ENCODE measurements at places on chromosomes 3 and 15.

DNA sequence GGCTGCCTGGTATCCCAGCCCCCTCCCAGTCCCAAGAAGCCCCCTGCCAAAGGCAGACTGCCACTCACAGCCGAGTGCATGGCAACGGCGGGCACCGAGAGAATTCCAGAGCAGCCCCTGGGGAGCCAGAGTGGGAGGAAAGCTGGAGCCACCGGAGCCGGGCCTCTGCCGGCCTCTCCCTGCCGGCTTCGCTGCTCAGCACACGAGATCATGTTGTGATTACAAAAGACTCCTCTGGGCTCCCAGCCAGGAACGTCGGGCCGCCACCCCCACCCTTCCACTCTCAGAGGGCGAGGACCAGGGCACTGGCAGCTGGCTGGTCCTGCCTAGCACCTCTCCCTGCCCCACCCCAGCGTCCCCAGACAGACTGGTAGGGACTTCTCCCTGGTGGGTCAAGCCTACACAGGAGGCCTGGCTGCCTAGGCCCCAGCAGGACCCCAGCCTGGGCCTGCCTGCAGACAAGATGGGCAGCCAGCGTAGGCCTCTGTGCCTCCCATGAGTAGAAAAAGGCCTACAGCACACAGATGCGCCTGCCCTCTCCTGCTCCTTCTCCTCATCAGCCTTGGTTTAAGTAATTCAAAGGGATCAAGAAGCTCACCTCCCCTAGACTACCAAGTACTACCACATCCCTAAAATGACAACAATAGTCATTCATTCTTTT is at the start of gene CCDC9B:
CCDC9B (minus strand) TSS at position 200 of the 661 bp plus-strand sequence; CDS start at position 80, 120 bp downstream.
- DNase-seq, result no peak

- no peak for DNase-seq
Observed at GRCh38 chr3:188792793-188793192, 379.0 kb upstream of the TPRG1 start.

DNA sequence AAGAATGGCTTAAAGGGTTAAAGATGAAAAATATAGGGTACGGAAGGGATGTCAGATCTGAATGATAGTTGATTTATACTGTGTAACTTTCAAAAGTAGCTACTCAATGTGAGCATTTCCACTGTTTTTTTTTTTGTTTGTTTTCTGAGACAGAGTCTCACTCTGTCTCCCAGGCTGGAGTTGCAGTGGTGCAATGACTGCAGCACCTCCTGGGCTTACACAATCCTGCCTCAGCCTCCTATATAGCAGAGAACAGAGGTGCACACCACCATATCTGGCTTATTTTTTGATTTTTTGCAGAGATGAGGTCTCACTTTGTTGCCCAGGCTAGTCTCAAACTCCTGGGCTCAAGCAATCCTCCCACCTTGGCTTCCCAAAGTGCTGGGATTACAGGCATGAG is 9.9 kb upstream of the PXK start:
- DNase-seq, result no peak

GRCh38 chr3:129658110-129658843 is 51.8 kb upstream of the PLXND1 start:
- no peak for DNase-seq

DNA sequence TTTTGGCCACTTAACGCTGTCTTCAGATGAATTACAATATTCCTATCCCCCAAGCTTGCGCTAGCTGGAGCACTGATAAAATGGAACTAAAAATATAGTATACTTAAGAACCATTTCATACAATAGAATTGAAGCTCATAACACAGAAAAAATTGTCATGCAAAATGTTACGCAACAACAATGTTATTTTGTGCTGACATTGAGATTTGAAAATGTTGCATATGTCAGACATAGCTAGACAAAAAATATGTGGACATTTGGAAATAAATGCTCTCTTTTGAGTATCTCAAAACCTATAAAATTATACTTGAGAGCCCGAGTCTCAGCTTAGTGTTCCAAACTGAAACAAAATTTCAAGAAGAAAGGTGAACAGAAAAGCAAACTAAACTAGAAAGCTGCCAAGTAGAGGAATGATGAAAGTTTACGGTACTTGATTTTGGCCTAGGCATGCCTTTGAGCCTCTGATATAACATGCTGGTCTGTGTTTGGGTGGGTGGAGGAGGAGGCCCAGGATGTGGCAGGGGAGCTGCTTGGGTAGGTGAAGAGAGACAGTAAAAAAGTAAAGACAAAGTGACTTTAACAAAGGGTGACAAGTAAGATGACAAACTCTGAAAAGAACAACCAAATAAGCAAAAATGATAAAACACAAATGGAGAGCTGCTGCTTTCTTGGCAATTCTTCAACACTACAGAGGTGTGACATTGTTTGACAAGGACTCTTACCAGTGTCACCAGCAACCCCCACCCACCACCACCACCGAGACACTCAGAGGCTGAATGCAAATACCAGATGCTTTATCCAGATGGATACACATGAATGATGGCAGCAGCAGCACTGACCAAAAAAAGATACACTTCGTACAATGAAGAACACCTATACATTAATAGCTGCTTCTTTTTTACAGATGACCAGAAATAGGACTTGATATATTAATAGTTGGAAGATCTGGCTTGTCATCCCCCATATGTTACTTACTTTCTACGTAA is 129.3 kb upstream of the FEZF2 start:
- DNase-seq, result no peak

DNA sequence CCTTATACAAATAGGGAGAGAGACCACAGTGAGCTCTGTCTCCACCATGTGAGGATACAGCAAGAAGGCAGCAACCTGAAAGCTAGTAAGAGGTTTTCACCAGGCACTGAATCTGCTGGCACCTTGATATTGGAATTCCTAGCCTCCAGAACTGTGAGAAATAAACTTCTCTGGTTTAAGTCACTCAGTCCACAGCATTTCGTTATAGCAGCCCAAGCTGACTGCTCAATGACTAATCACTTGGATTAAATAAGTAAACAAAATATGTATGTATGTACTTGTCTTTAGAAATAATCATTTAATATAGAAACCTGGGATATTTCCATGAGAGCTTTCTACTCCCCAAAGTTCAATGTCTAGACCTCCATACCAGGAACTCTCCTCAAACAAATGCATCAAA is 162.0 kb downstream of the IMPG2 start:
- no peak for DNase-seq

- no peak for DNase-seq
Observed at GRCh38 chr3:141812084-141812483, 48.9 kb downstream of the GRK7 start.

DNA sequence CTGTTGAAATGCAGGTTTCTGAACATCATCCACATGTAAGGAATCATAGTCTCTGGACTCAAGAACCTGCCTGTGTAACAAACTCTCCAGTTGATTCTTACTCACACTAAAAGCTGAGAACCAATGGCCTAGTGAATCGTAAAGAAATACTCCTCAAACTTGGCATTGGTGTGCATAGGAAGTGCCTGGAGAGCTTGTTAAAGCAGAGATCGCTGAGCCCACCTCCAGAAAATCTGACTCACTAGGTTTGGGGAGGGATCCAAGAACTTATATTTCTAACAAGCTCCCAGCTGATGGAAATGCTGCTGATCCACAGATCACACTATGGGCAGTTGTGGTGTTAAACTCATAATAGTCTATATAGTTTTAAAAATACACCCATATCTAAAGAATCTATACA is 55.8 kb upstream of the LMCD1 start:
- no peak for DNase-seq

DNA sequence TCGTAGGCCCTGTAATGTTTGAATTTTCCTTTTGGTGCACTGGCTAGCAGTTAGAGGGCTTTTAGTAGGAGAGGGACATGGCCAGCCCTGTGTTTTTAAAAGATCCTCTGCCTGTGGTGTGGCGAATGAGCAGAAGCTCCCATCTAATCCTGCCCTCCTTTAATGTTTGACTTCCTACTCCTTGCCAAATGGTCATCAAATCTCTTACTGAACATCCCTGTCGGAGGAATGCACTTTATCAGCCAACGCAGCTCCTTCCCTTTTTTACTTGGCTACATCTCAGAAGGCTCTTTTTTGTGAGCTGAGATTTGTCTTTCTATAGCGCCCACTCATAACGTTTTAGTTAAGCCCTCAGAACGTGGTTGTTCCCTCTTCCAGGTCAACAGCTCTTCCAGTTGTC is 44.8 kb downstream of the MAP2K5 start:
- no peak for DNase-seq

- no peak for DNase-seq
Observed at GRCh38 chr15:93803421-93804152, 427.8 kb upstream of the MCTP2 start.

DNA sequence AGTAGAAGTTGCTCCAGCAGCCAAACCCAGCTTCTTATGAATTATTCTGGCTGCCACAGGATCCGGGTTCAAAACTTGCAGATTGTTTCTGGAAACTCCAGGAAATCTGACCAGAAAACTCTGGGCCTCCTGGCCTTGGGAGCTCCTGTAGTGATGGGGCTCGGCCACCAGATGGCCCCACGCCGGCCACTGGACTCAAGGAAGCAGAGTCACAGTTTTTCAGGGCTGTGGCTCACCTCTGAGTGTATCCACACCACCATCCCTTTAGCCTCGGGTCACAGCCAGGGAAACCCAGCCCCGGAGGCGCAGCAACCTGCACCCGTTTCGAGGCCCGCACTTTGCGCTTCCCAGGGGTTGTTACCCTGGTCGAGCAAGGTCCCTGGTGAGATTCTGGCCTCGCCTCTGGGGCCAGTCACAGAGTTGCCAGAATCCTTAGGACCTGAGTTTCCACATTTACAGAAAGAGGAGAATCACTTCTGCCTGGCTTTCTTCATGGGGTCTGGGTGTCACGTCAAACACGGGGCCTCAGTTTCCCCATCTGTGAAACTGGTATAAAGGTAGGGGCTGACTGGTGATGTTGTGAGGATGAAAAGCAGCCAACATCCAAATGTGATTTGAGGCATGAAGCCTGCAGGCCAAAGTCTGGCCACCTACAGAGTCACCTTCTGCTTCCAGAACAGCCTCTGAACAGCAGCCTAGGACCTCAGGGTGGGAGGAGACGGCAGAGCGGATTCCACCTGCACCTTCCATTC is 53.5 kb upstream of the LCTL start:
- DNase-seq, result no peak

DNA sequence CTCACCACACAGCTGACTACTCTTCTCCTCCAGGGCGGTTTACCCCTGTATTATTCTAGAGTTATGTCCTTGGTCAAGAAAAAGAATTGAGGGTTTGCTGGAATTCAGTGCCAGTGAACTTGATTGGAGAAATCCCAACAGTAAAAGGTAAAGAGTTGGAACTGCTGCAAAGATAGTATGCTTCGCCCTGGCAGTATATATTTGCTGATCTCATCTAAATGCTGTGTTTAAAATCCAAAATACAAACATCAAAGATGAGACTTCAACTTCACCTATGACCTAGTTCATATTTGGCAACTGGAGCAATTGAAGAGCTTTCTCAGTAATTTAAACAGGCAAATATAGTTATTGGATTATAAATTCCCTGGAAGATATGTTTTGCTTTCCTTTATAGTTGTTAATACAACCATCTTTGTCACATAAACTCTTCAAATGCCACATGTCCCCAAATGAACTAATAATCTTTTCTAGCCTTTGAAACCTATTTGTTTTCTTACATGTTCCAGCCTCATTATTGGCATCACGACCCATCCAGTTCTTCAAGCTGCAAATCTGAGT is 6.5 kb downstream of the KCNH8 start:
- DNase-seq, result no peak

- no peak for DNase-seq
Observed at GRCh38 chr15:70227147-70227546, 129.4 kb upstream of the TLE3 start.

DNA sequence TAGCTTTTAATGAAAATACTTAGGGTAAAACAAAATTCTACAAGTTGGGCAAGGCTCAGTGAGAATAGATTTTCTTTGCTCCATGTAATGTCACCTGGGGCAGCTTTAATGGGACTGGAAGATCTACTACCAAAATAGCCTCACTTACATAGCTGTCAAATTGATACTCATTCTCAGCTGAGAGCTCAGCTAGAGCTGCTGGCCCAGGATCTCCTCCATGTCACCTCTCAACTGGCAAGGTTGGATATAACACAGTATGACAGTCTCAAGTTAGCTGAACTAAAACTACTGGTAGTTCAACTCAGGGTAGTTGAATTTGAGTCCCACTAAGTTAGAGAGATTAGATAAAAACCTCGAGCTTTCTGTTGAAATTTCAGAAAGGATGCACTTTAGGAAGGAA is 218.5 kb upstream of the PLSCR5 start:
- no peak for DNase-seq

DNA sequence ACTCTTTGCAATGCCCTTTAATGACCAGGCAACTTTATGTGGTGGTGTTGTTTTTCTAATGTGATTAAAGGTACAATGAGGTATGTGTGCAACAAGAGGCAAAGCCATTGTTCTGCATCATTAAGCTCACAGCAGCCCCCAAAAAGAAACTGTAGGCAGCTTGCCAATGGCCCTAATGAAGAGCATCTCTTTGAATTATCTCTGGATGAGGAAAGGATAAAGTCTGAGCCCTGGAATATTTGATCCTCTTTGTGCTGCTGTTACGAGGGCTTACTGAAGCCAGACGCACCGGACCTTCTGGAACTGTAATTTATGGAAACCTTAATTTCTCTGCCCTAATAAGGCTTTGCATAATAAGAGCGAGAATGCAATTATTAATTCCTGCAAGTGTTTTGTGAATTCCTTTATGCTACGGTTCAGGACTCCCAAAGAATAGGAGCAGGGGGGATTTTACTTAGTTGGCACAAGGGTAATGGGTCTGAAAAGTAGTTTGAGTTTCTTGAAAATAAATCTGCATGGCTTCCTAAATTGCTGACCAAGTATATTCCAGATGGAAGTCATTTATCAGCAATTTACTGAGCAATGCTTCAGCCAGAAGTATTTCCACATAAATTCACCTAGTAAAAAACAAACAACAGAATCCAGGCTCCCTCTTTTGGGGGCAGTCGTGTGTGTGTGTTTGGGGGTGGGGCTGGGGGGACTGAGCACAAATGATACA is 193.4 kb downstream of the PDZRN3 start:
- DNase-seq, result no peak

- no peak for DNase-seq
Observed at GRCh38 chr3:58106061-58106460, 97.8 kb downstream of the FLNB start.

GRCh38 chr15:80512726-80513660 is 108.8 kb downstream of the ARNT2 start:
- DNase-seq, result no peak

GRCh38 chr3:99925584-99926230 is 108.0 kb downstream of the CMSS1 start:
- no peak for DNase-seq

GRCh38 chr3:127404221-127405009 is 116.6 kb upstream of the PRR20G start:
- DNase-seq, result no peak

DNA sequence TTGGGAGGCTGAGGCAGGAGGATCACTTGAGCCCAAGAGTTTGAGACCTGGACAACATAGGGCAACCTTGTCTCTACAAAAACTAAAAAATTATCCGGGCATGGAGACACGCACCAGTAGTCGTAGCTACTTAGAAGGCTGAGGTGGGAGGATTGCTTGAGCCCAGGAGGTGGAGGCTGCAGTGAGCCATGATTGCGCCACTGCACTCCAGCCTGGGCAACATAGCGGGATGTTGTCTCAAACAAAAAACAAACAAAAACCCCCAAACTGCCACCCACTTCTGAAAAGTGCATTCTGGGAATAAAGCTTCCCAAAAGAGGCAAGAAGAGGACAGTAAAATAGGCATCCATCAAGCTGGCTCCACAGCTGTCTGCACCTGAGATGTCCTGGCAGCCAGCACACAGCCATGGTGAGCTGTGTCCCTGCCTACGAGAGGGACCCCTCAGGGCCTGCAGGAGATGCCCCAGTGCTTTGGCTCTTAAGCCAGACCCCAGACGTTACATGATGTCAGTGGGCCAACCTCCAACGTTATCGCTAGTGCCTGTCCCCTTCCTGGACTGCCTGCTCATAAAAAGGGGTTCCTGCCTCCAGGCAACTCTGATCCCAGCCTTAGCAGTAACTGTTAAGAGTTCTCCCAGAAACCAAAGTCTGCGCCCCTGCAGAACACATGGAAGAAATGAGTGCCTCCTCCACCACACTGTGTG is 101.1 kb downstream of the LRIG1 start:
- no peak for DNase-seq
